ENCODE measurements at places on chromosomes 5 and 9.

GRCh38 chr9:34271265-34272006 lies 57.6 kb downstream of the KIF24 start:
- no peak for DNase-seq

GRCh38 chr5:138668451-138669380 lies 84.5 kb upstream of the CTNNA1 start:
- peak; percentile 23 for DNase-seq

GRCh38 chr5:133356984-133357421 lies 255.3 kb downstream of the FSTL4 start:
- DNase-seq, result no peak

DNA sequence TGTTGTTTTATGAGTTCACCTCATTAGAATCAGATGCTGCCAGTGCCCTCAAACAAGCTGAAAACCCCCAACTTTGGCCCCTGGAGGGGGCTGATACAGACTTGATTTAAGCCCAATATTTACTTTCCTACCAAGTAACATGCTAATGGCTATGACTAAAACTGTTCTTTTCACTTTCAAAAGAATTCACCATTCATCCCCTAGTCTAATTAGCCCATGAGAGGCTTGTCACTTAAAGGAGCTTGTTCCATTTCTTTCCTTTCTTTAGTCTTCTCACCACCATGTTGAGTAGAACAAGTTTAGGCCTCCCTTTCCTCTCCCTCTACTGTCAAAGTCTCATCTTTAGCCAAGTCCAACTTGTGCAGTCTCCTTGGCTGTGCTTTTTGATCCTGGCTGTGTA lies 50.4 kb downstream of the EPB41L4B start:
- no peak for DNase-seq

- DNase-seq, result peak; percentile 52
Measured at GRCh38 chr5:159316519-159317383, 13.5 kb downstream of the IL12B start.

DNA sequence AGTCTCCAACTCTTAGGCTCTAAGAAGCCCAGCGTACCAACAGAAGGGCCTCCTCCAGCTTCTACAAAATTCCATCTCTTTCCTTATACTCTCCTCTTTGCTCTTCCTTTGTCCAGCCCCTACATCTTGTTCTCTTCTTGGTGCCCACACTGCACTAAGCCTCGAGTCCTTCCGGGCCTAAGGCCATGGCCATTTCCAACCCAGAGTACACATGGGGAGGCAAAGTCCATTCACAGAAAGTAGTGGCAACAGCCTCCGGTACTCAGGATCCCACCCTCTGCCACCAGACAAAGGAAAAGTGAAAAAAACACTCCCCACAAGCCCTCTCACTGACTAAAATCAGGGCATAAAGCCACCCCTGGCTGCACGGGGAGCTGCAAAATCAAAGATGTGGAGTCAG lies 60.3 kb downstream of the SAXO1 start:
- no peak for DNase-seq

- DNase-seq, result no peak
Measured at GRCh38 chr5:104363567-104363966, 801.0 kb upstream of the NUDT12 start.

DNA sequence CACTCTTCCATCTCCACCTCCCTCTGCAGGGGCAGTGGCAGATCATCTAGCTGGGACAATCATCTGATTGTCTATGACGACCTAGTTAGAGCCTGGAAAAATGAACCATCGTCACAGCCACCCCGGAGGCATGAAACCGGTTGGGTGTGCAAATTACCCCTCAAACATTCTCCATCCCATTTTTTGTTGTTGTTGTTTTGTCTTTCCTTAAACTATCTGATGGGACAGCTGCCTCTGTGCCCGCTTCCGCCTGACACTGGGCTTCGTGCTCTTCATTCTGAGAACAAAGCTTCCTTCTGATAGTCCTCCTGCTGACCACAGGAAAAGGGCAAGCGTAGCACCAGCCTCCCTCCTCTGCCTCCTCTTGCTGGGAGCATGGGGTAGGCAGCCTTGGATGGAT lies 7.0 kb upstream of the NDST1 start:
- DNase-seq, result no peak

DNA sequence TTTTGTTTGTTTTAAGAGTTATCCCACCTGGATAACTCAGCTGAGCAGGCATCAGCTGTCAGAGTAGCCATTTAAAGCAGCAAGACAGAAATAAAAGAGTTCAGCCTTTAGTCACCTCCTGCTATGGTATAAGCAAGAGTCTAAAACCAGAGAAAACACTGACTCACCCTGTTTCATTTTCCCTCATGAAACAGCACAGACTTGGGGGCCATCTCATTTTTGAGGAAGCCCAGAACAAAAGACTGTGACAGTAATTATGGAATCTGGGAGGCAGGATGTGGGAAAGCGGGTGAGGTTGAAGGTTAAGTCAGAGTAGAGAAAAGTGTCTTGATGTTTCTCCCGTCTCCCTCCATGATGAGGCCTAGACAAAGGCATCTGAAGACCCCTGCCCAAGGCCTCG lies 90.2 kb upstream of the FAM174A start:
- no peak for DNase-seq

GRCh38 chr5:128596071-128596470 lies 58.0 kb upstream of the FBN2 start:
- DNase-seq, result no peak

GRCh38 chr9:135499326-135500070 lies 984 bp upstream of the MRPS2 start:
- peak; percentile 95 for DNase-seq

DNA sequence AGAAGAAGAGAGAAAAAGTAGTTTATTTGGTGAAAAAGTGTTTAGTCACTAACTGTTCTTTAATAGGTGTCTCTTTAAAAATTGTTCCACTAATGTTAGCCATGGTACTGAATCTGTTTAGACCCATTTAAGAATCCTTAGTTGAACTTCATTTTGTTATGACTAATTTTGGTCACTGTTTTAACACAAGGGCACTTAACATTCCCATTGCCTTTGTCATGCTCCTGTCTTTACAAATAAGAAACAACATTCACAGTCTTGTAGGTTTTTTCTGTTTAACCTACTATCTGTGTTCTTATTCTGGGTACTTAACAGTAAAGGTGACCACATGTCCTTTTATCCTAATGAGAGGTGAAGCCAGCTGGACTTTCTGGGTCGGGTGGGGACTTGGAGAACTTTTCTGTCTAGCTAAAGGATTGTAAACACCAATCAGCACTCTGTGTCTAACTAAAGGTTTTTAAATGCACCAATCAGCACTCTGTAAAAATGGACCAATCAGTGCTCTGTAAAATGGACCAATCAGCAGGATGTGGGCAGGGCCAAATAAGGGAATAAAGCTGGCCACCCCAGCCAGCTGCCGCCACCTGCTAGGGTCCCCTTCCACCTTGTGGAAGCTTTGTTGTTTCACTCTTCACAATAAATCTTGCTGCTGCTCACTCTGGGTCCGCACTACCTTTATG lies 116.7 kb downstream of the WDR70 start:
- DNase-seq, result no peak

DNA sequence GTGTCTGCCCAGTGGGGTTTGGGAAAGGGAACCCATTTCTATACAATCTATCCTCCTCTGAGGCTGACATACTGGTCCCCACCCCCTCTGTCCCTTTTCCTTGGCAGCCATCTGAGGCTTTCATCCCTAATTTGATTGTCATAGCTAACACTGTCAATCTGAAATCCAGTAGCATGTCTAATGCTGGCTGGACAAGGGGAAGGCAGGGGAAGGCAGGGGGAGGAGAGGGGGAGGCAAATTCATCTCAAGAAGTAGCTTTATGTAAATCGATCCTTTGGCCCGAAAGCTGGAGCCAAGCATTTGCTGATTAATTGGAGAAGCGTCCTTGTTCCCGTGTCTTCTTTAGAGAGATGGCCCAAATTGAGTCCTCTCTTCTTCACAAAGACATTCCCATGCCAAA lies 314.1 kb upstream of the PANK3 start:
- DNase-seq, result no peak

GRCh38 chr9:99779277-99779676 lies 42.4 kb upstream of the NR4A3 start:
- no peak for DNase-seq

- DNase-seq, result no peak
Measured at GRCh38 chr5:146528236-146528635, 12.2 kb upstream of the GPR151 start.

- DNase-seq, result peak; percentile 42
Measured at GRCh38 chr5:157352756-157353340, 86.9 kb downstream of the CYFIP2 start.

DNA sequence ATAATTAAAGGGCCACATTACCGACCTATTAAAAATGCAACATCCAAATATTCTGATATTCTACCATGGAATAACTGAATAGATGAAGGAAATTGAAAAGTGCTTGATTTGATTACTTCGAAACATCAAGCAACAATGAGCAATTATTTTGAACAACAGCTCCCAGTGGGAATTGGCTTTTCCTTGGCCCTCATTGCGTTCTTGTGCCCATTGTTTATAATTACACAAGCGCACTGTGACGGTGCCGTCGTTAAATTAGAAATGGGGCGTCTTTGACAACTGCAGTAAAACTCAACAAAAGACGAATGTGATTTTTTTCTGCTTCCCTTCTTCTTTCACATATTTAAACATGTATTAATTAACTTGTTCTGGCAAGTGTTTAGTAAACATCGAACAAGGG lies 61.6 kb downstream of the CDH6 start:
- no peak for DNase-seq

DNA sequence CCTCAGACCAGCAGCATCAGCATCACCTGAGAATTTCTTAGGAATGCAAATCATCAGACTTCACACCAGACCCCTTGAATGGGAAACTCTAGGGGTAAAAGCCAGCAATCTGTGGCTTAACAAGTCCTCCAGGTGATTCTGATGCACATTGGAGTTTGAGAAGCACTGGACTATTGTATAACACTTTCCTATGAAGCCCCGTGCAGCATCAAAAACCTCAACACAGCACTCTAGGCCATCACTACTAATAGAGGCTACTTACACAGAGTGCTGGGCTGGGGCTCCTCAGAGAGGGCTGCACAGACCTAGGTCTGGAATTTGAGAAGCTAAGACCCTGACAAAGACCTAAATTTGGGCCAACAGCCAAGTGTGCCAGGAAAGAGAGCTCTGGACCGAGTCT lies 95.7 kb upstream of the ARAP3 start:
- DNase-seq, result no peak

- DNase-seq, result no peak
Measured at GRCh38 chr5:74636552-74636951, 4.0 kb downstream of the ENC1 start.

GRCh38 chr5:104998572-104998971 lies 1436.0 kb upstream of the NUDT12 start:
- DNase-seq, result no peak

DNA sequence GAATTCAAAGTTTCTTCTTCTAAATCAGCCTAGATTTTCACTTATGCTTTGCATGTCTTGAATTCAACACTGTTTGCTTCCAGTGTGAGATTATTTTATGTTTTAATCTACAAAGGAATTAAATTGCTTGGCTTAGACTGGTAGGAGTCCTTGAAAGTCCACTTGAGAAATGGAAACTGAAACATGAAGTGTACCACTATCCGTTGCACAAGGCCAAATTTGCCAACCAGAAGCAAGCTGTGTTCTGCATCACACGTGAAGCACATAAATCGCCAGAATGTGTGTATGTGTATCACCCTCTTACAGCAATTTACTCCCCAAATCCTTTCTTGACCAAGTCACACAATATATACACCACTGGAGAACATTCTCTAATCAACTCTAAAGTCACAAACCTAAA lies 10.3 kb downstream of the SEMA6A start:
- DNase-seq, result no peak

DNA sequence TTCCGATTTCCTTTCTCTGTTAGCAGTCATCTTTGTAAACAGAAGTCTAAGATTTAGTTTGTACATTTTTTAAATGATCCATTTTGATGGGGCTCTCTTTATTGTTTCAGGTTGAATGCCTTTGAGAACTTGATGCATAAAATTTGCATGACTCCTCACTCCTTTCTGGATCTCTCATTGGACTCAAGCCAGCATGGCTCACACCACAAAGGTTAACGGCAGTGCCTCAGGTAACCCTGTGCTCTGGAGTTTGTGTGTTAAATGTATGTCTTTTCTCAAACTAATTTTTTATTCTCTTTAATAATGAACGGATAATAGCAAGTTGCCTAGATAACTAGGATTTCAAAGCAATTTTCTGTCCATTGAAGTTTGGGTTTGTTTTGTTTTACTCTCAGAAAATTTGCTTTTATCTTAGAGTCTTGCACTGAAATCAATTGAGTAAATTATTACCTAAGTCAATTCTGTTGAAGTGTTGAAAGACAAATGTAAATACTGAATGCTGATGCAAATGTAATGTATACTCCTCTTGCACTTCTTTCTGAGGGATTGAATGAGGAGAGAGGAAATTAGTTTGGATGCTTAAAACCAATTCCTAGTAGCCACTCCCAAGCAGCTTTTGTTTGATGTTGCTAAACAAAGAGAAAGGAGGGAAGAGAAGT lies 164.6 kb upstream of the DMRT1 start:
- DNase-seq, result no peak

DNA sequence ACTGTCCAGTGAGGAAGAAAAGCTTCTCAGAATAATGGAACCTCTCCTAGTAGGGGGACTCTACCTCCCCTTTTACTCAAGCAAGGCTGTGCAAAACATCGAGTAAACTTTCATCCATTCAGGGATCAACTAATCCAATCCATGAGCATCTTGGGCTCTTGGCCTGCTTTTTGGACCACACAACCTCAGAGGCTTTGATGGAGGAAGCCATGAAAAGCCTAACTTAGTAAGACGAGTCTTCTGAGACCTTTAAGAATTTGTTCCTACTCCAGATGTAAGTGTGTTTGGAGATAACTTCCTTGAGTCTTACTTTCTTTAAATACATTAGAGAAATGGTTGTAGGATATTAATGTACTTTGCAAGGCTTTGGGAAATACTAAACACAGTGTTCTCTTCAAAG lies 49.1 kb downstream of the MARCHF3 start:
- DNase-seq, result no peak

DNA sequence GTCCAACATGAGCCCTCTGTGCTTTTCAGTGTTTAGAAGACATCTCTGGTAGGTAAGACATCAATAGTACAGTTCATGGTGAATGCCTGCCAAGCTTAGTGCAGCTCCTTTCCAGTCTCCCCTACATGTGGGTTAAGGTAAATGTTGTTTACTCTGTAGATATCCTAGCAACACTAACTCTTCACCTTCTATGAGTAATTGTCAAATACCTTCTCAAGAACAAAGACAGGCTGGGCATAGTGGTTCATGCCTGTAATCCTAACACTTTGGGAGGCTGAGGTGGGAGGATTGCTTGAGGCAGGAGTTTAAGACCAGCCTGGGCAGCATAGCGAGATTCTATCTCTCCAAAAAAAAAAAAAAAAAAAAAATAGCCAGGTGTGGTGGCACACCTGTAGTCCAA lies 18.7 kb upstream of the RASGRF2 start:
- DNase-seq, result no peak

- DNase-seq, result no peak
Measured at GRCh38 chr9:69264526-69264925, 60.5 kb upstream of the ENTREP1 start.

GRCh38 chr9:116705531-116705930 lies 18.4 kb downstream of the TRIM32 start:
- DNase-seq, result no peak

DNA sequence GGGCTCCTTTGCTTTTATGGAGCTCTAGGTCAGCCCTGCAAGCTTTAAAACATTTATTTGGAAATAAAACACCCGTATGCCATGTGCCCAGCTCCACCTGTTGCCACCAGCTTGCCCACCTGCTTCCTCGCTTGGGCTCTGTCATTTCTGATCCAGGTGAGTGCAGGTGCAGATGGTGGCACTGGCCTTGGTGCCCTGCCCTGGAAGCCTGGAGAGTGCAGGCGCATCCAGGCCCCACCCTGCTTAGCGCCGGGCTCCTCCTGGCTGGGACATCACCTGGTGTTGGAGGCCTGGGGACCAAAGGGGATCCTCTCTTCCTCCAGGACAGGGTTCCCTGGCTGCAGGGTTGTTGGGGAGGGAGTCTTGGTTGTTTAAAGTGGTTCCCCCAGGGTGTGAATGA lies 35.8 kb downstream of the WNK2 start:
- no peak for DNase-seq
